Activated CD8-positive, alpha-beta memory T cell treated with anti-CD3 and anti-CD28 coated beads, Interleukin-2, amount 50 U/mL, for 48 hours (primary cell): ENCODE measurements at places on chromosomes 3 and 15.

DNA sequence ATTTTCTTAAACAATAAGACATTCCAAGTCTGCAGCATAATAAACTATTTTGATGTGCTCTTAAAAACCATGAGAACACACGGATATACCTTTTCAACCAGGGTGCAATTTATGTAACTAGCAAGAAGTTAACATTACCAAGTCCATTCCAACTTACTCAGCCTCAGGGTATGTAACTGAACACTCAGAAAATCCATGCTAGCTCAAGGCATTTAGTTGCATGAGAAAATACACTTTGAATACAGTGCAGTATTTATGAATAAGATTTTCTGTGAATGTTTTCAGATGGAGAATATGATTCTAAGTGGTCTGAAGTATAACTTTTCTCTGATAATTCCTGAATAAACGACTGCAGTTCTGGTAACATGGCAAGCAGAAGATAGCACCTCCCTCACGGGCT is 124.3 kb downstream of the SNRK start:
- no peak for DNase-seq

- no peak for DNase-seq
These were observed 58.4 kb upstream of the LRTM1 start for GRCh38 chr3:54986294-54986693.

DNA sequence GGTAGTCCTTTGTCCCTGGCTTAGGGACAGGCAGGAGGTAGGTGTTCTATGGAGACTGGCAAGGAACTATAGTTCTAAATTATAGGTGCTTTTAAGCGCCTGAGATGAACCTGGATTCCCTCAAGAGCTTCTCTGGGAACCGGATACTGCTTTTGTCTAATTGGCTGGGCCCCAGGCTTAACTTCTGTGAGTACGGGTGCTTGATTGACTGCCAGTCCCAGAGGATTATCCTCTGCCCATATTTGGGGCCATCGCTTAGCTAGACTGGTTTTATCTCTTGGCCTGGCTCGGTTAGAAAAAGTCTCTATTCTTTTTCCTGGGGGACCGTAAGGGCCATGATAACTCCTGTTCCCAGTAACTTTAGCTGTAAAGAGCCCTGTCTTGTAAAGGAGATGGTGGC is 339.1 kb downstream of the KCNH8 start:
- DNase-seq, result no peak

- no peak for DNase-seq
These were observed 22.9 kb downstream of the IL5RA start for GRCh38 chr3:3087279-3087678.

DNA sequence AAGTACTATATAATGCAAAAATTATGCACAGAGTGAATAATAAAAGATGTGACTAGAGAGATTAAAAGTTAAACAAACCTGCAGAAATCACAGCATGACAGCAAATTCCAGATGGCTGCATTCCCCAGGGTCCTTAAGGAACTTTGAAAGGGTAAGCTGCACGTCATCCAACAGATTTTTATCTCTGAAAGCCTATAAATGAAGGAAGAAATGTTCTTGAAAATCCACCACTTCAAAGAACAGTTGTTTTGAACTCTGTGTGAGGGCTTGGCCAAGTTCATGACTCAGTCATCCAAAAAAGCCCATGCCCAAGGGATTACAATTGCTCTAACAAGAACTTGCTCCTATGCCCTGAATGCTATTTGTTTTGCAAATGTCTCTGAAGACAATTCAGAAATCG is 603.6 kb downstream of the PLOD2 start:
- no peak for DNase-seq

DNA sequence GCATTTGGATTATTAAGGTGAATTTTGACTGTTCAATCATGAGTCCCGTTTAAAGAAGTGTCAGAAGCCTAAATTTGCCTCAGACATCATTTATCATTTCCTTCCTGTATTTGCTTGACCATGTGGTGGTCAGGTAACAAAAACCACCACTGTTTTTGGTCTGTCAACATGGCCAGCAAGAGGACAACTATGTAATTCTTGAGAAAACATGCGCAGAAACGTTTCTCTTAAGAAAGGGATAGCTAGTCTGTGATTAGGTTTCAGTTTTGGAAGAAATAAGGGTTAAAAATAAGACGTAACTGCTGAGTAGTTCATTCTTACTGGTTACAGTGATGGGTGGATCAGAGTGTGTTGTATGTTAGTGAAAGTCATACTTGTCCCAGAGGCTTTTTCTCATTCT is 204.5 kb downstream of the AKAP13 start:
- DNase-seq, result no peak

- DNase-seq, result peak; percentile 28
These were observed 26.3 kb downstream of the ITGA11 start for GRCh38 chr15:68405378-68406250.

DNA sequence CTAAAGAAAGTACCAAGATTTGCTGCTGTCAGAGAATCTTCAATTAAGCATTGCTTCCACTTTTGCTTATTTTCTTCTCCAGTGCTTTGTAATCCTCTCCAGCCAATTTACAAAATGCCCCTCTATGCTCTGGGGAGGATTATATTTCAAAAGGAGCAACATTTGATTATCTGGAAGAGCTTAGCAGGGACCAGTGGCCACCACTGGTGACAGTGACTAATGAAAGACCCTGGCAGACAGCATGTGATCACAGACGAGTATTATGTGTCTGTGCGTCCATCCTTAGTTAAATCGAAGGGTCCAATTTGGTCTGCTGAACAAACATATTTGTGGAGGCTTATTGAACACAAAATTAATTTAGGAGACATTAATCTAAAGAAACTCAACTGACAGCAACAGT is 152.6 kb downstream of the ZNF621 start:
- no peak for DNase-seq

DNA sequence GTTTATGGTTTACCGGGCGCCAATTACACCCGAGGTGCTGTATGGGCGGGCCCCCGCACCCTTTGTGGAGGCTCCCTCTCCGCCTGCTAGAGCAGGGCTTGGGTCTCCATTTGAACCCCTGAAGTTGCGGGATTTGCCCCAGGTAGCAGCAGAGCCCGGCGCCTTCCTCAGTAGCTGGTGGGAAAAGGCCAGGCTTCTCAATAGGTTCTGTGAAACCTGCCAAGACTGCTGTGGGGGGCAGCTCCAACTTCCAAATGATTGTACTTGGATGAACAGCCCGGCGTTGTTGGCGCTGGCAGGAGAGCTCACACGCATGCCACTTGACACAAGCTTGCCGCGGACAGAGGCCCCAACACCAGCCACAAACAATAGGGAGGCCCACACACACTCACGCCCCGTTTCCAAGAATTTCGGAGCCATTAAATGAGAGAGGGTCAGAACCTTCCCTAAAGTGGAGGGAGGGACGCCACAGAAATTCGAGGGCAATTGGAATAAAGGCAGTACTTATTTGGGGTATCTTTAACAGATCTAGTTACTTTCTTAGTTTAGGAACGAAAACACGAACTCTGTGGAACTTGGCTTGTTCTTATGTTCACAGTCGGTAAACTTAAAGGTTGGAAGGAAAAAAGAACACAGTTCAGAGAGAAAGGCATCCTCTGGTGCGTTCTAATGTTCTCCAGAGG is 1.4 kb downstream of the EPHB3 start:
- no peak for DNase-seq

DNA sequence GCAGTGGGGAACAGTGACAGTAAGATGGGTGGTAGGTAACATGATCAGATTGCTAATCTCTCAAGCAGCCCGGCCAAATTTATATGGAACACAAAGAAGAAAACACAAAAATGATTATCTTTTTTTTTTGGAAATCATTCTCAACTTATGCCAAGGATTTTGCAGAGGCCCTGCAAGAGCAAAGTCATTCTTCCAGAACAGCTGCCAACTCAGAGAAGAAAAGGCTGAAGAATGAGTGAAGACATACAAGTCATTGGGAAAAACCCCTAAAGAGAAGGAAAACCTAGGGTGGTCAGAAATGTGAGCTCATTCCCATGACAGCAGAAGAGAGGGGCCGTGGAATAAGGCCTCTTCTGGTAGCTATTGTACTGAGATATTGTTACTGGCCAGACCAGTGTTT is 246.7 kb downstream of the SHOX2 start:
- DNase-seq, result no peak

DNA sequence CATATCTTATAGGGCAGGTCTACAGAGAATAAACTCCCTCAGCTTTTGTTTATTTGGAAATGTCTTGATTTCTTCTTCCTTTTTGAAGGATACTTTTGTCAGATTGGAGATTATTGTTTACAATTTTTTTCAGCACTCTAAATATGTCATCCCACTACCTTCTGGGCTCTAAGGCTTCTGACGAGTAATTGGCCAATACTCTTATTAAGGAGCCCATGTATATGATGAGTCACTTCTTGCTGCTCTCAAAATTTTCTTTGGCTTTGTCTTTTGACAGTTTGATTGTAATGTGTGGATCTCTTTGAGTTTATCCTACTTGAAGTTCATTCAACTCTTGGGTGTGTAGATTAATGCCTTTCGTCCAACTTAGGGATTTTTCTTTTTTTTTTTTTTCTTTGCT is 28.9 kb upstream of the CD200R1L start:
- DNase-seq, result no peak

DNA sequence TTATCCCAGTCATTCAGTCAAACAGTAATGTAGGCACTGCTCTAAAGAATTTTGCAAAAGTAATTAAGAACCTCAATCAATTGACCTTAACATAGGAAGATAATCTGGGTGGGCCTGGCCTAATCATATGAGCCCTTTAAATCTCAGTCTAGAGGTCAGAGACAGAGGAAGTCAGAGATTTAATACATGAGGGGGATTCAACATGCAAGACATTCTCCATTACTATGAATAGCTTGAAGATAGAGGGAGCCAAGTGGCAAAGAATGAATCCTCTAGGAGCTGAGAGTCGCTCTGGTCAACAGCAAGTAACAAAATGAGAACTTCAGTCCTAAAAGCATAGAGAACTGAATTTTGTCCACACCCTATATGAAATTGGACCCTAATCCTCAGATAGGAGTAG is 39.0 kb upstream of the MBNL1 start:
- no peak for DNase-seq

DNA sequence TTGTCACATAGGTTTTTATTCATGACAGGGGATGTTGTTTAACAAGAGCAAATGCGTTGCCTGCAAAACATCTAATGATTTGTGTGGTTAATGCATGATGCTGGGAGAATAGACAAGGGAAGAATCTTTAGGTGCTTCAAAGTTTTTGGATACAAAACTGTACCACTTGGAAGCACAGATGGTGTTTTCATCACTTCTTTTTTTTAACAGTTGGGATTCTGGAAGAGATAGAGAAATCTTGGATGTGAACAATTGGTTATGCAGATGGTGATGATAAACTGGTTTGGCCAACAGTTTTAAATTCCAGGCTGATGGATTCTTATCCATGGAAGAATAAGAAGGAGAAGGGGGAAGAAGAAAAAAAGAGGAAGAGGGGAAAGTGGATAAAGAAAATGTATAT is 379.4 kb downstream of the KCNH8 start:
- DNase-seq, result no peak

DNA sequence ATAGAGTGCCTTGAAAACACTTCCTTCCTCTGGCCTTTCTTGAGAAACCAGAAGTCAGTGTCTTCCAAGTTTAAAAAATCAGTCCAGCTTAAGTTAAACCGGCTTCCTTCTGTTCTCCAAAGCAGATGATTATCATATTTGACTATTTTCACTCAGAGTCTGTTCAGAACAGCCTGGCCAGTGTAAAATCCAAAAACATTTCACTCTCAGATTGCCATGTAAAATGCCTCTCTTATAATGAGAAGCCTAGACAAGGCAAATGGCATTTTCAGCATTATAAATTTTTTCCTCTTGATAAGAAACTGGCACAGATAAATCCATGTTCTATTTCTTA is 193.5 kb downstream of the TNIK start:
- no peak for DNase-seq

DNA sequence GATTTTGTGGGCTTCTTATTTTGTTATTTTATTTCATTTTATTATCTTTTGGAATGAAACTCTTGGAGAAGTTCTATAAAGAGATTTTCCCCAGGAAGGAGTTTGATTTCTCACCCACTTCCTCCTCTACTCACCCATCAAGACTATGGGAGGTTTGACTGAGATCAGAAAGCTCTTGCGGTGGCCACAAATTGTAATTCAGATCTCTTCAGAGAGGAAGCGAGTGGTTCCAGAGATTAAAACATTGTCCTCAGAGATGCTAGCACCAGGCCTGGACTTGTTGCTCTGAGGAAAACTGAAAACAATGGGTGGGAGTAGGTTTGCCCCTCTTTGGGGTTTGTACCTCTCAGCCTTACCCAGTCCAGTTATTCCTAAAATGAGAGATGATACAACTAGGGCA is 8.1 kb upstream of the MUC13 start:
- no peak for DNase-seq

DNA sequence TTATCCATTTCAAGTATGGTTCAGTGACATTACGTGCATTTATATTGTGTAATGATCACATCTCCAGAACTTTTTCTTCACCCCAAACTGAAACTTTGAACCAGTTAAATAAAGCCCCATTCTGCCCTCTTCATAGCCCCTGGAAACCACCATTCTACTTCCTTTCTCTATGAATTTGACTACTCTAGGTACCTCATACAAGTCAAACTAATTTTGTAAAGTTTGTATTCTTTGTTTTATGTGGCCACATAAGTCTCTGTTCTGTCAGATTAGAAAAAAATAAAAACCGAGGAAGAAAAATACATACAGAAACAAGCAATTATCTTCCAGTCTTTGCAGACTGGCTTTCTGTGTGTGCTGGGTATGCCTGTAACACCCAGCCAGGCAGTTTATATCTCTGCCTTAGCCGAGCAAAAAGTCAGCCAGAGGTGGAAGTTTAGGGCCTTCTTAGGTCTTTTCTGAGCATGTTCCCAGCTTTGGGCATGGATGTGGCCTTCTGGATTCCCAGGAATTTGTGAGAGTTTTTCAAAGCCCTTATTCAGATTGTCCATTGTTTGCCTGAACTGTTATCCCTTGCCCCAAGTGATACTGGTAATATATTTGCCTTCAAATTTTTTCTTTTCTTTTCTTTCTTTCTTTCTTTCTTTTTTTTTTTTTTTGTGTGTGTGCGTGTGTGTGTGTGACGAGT is 6.0 kb upstream of the GRAMD1C start:
- no peak for DNase-seq

- DNase-seq, result peak; percentile 89
These were observed 4.6 kb downstream of the BCL6 start for GRCh38 chr3:187740421-187741399.

- no peak for DNase-seq
These were observed 58.3 kb downstream of the SMAD6 start for GRCh38 chr15:66760097-66760967.

- DNase-seq, result no peak
These were observed 52.6 kb upstream of the ATP11B start for GRCh38 chr3:182740710-182741109.

- DNase-seq, result no peak
These were observed 10.4 kb downstream of the INO80 start for GRCh38 chr15:41105348-41106334.

DNA sequence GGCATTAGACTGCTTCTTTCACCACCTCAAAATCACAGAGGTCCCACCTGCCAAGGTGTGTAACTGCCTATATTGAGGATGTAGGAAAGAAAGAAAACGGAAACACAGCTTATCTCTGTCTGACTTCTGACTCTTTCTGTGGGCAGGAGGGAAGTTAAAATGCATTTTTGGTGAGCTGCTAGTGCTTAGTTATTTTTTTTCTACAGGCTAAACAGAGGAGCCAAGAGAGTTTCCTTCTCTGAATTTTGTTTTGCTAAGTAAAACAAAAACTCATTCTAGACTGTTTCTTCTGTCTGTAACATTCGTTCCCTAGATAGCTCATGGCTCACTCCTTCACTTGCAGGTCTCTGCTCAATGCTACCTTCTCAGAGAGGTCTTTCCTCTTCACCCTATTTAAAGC is 18.8 kb upstream of the AMOTL2 start:
- DNase-seq, result no peak

- DNase-seq, result no peak
These were observed 3.4 kb upstream of the LMAN1L start for GRCh38 chr15:74809242-74809641.

- no peak for DNase-seq
These were observed 79.1 kb upstream of the TUSC7 start for GRCh38 chr3:116630494-116630893.
